ENCODE measurements at places on chromosomes 11 and 22. TPM values are rescaled to one million over a fixed set of nuclear protein-coding genes. Genes with fewer than 3 reads are reported as not detected.

Gene CHRNA10
- total RNA-seq = 2.1 TPM

Gene TRIM49
- total RNA-seq = 0.24 TPM

Gene APOA5
- total RNA-seq = not detected

Gene TBX1
- total RNA-seq = 6.8 TPM

Gene DDX25
- total RNA-seq = 0.70 TPM

DNA sequence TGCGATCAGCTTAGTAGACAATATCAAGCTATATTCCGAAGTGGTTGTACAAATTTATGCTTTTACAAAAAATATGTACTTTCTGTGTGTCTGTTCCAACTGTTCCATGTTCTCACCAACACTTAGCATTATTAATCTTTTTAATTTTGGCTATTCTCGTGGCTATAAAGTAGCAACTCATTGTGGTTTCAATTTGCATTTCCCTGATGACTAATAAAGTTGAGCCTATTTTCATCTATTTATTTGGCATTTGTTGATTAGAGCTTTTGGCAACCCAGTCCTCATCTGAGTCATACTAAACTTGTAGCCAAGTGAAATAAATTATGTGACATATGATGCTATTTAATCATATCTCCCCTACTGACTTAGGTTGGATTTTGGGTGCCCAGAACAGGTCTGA is 115.9 kb downstream of the FBXO7 start:
- no peaks in the 10 kb centered on the region for H3K27me3 ChIP-seq
- H3K4me3 ChIP-seq = no peak overlapping the region
- H3K27ac ChIP-seq = no peak overlapping the region
- peak; percentile 88 for DNase-seq
- no peaks in the 10 kb centered on the region for H3K36me3 ChIP-seq

GRCh38 chr11:24872186-24872585 is 375.3 kb downstream of the LUZP2 start:
- H3K4me3 ChIP-seq = no peak overlapping the region
- no peaks in the 10 kb centered on the region for H3K4me1 ChIP-seq
- DNase-seq = no peak
- no peaks in the 10 kb centered on the region for H3K27me3 ChIP-seq
- H3K36me3 ChIP-seq = no peaks in the 10 kb centered on the region

DNA sequence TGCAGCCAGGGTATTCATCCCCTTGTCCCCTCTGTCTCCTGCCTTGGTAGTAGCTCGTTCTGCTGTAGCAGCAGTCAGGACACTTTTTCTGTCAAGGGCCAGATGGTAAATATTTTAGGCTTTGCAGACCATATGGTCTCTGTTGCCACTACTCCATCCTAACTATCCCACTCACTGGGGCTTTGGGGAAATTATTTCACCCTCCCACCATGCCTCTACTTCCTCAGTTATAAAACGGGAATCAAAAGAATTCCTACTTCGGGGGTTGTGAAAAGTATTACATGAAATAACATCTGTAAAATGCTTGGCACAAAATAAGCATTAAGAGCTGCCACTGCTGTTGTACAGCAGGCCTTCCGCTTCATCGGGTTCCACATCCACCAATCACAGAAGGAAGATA is 89.9 kb upstream of the LDLRAD3 start:
- peaks cover 3% of the 10 kb centered on the region for H3K27me3 ChIP-seq
- no peak for DNase-seq
- H3K4me3 ChIP-seq = no peak overlapping the region
- H3K4me1 ChIP-seq = no peaks in the 10 kb centered on the region
- H3K27ac ChIP-seq = no peak overlapping the region
- H3K36me3 ChIP-seq = no peaks in the 10 kb centered on the region

DNA sequence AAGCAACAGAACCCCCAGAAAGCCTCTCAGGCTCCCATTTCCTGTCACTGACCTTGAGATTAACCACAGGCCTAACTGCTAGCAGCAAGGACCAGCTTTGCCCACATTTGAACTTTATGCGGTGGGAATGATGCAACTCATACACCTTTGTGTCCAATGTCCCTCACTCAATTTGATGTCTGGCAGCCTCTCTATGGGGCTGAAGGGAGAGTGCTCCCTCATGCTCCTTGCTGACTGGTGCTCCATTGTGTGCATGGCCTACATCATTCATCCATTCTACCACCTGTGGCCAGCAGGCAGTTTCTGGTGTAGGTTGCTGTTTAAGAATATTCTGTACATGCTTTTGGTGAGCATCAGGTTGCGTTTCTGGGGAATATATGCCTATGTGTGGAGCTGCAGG is 31.9 kb downstream of the KCNQ1OT1 start:
- no peak for DNase-seq
- no peaks in the 10 kb centered on the region for H3K4me1 ChIP-seq
- no peak overlapping the region for H3K27ac ChIP-seq
- no peak overlapping the region for H3K4me3 ChIP-seq
- no peaks in the 10 kb centered on the region for H3K27me3 ChIP-seq
- H3K36me3 ChIP-seq = no peaks in the 10 kb centered on the region

- H3K36me3 ChIP-seq = no peaks in the 10 kb centered on the region
- peak; percentile 99 for DNase-seq
- peaks cover 45% of the 10 kb centered on the region for H3K4me1 ChIP-seq
- H3K27ac ChIP-seq = peak overlapping the region; percentile 99
- H3K27me3 ChIP-seq = no peaks in the 10 kb centered on the region
- peak overlapping the region; percentile 11 for H3K4me3 ChIP-seq
Observed at GRCh38 chr11:27218421-27219038, 144.5 kb downstream of the CCDC34 start.

DNA sequence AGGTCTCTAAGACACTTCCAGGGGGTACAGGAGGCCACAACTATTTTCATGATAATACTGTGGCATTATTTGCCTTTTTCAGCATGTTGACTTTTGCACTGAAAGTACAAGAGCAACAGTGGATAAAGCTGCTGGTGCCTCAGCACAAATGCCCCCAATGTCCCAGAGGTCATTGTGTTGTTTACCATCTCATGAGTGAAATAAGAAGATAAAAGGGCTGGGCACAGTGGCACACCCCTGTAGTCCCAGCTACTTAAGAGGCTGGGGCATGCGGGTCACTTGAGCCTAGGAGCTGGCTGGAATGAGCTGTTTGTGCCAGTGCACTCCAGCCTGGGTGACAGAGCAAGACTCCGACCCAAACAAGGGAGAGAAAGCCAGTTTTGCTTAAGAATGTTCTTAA is 72.6 kb upstream of the RAB1B start:
- no peak for DNase-seq
- H3K4me3 ChIP-seq = no peak overlapping the region
- no peaks in the 10 kb centered on the region for H3K27me3 ChIP-seq

GRCh38 chr11:31797190-31798056 is 13.7 kb downstream of the PAX6 start:
- peak overlapping the region; percentile 1 for H3K27ac ChIP-seq
- H3K36me3 ChIP-seq = peaks cover 12% of the 10 kb centered on the region
- H3K27me3 ChIP-seq = peaks cover 38% of the 10 kb centered on the region
- peaks cover 15% of the 10 kb centered on the region for H3K4me1 ChIP-seq

DNA sequence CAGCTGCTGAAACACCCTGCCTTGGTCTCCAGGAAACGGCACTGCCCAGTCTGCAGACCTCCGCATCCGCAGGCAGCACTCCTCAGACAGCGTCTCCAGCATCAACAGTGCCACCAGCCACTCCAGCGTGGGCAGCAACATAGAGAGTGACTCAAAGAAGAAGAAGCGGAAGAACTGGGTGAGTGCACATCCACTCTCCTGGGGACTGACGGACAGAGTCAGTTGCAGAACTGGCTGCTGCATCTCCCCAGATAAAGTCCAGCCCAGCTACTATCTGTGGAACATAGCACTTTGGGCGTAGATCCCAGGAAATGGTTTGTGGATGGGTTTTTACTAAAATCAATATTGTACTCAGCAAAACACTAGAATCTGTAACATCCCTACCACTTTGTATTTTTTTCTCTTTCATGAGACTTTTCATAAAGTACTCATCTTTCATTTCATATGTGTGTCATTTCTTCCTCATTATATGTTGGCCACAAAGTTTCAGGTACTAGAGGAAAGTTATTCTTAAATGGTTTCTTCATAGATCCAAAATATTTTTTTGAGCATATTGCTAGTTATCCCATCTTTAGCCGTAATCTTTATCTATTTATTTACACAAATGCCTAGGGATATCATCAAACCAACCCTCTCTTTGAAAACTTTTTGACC is 80.1 kb downstream of the DBX1 start:
- H3K27ac ChIP-seq = no peak overlapping the region
- H3K27me3 ChIP-seq = no peaks in the 10 kb centered on the region
- H3K4me3 ChIP-seq = no peak overlapping the region
- no peak for DNase-seq

DNA sequence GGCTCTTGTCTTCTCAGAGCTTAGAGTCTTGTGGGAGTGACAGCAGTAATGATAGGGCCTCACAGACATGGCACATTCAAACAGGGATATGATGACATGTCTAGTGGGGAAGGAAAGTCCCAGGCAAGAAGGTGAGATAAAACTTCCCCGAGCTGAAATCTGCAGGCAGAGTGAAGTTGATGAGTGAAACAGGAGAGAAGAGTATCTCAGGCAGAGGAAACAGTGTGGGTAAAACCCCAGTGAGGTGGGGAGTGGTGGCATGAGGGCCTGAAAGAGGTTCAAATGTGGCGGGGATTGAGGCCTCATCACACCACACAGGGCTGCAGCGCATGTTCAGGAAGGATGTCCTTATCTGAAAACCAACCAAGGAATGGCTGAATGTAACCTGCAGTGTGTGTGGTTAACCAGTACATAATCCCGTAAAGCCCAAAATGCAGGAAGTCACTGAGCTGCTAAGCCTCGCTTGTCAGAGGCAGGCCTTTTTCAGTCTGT is 153.8 kb upstream of the E2F8 start:
- H3K27me3 ChIP-seq = peaks cover 9% of the 10 kb centered on the region
- no peak overlapping the region for H3K27ac ChIP-seq
- no peak overlapping the region for H3K4me3 ChIP-seq
- H3K4me1 ChIP-seq = no peaks in the 10 kb centered on the region

DNA sequence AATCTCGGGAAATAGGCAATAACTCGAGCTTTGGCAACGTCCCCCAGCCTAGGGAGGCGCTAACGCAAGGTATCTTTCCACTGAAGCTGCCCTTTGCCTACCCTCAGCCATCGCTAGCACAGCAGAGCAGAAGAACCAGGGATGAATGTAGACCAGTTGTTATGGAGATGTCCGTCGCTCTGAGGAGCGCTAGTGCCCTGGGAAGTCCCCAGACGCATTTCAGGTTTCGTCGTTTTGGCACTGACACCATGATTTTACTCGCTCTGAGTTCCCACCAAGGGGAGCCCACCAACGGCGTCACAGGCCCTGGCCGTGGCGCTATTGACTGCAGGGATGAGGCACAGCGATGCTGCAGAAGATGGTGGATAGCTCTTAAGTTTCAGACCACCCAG is 22.7 kb upstream of the BDNF start:
- peak overlapping the region; percentile 67 for H3K4me3 ChIP-seq
- no peaks in the 10 kb centered on the region for H3K36me3 ChIP-seq
- DNase-seq = no peak
- H3K4me1 ChIP-seq = peaks cover 20% of the 10 kb centered on the region
- H3K27ac ChIP-seq = no peak overlapping the region

DNA sequence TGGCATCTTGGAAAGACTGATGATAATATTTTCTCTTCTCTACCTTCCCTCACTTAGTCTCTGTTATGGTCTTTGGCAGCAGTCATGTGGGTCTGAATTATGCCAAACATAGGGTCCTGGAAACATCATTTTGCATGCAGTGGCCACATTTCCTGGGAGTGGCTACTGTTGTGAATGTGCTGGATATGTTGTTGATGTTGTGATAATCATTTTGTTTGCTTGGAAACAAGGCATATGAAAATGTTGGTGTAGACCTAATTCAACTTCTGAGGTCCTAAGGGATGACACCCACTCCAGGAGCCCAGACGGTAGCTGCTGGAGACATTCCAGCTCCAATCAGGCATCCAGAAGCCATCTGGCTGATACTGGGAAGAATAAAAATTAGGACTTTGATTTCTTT is 109.7 kb downstream of the DCDC1 start:
- no peak for DNase-seq
- H3K27me3 ChIP-seq = no peaks in the 10 kb centered on the region
- H3K36me3 ChIP-seq = no peaks in the 10 kb centered on the region
- no peaks in the 10 kb centered on the region for H3K4me1 ChIP-seq
- H3K27ac ChIP-seq = no peak overlapping the region

DNA sequence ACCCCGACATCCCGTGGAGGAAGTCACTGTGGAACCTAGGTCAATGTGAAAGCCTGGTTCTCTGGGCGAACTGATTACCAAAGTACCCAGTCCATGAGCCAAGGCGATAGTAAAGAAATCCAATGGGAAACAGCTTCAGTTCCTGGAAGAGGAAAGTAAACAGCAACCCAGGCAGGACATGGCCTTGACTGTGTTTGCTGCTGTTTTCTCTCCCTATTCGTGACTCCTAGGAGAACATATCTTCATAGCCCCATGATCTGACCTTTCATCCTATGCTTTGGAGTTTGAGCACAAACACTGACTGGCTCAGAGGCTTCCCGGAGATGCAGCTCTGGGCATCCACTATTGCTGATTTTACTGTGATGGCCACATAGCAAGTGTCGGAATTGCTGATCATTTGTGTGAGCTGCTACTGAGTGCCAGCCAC is 45.1 kb downstream of the LRFN4 start:
- no peak overlapping the region for H3K4me3 ChIP-seq
- no peak for DNase-seq
- H3K4me1 ChIP-seq = peaks cover 25% of the 10 kb centered on the region
- H3K27ac ChIP-seq = no peak overlapping the region

DNA sequence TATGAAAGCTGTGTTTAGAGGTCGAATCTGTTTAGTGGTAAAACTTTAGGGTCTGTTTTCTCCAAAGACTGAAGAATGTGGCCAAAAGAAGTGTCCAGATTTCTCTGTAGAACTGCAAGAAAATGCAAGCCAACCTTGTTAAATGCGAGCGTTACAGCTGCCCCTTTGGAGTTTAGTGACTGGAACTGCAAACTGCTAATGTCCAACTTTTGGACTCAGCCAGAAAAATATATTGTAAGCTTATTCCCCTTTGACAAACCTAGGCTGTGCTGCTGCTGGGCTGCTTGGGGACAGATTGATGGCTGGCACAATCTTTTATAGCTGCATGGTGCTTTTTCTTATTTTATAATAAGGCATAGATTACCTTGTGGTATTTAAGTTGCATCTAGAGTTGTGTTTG is 3.9 kb downstream of the TEAD1 start:
- peaks cover 33% of the 10 kb centered on the region for H3K4me1 ChIP-seq
- H3K4me3 ChIP-seq = peak overlapping the region; percentile 85
- peaks cover 2% of the 10 kb centered on the region for H3K36me3 ChIP-seq
- no peak for DNase-seq
- no peaks in the 10 kb centered on the region for H3K27me3 ChIP-seq
- peak overlapping the region; percentile 78 for H3K27ac ChIP-seq

Measured in astrocyte (in vitro differentiated cells and primary cell).